IPS DF 6.9 (cell line): ENCODE measurements at places on chromosomes 4 and X.

GRCh38 chr4:2537011-2537830 lies 774 bp downstream of the FAM193A start:
- no peak for DNase-seq

GRCh38 chr4:138775489-138775888 lies 240.1 kb upstream of the NOCT start:
- no peak for DNase-seq

- DNase-seq = no peak
Measured at GRCh38 chr4:86242677-86243076, 117.2 kb downstream of the MAPK10 start.

GRCh38 chrX:18725310-18725943 lies 18.0 kb downstream of the PPEF1 start:
- no peak for DNase-seq

DNA sequence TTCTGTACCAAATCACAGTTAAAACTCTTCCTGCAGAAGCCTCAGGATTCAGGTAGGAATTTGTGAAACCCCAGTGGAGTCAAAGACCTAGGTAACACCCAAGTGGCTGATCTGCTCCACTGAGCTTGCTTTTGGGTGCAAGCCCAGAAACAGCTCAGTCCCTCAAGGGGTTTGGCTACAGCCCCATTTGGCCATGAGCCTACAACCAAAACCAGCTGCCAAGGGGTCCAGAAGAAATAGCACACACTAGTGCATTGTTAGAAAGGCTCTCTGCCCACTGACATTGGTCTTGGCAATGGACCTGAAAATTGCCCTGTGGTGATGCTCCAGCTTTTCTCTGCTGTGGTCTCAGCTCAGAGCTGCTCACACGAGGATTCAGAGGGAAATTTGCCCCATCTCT lies 577.4 kb upstream of the INTU start:
- no peak for DNase-seq

- no peak for DNase-seq
Measured at GRCh38 chr4:30867427-30867826, 147.3 kb downstream of the PCDH7 start.

DNA sequence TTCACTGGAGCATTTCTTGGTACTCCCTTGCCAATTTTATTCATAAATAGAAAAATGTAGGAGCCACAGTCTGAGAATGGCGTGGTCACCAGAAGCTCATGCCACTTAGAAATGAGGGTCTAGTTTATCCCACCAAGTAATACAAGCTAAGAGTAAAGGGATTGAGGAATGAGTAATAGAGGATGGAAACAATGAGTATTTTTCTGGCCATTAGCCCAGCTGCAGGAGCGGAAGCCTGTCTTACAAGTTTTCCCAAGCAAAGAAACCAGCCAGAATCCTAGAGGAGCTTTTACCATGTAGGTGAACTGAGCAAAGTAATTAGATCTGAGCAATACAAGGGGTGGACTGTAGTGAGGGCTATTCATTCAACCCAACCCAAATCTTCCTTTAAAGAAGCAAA lies 160.7 kb upstream of the NPY2R start:
- DNase-seq = no peak

- DNase-seq = no peak
Measured at GRCh38 chrX:44106864-44107263, 133.7 kb upstream of the NDP start.

DNA sequence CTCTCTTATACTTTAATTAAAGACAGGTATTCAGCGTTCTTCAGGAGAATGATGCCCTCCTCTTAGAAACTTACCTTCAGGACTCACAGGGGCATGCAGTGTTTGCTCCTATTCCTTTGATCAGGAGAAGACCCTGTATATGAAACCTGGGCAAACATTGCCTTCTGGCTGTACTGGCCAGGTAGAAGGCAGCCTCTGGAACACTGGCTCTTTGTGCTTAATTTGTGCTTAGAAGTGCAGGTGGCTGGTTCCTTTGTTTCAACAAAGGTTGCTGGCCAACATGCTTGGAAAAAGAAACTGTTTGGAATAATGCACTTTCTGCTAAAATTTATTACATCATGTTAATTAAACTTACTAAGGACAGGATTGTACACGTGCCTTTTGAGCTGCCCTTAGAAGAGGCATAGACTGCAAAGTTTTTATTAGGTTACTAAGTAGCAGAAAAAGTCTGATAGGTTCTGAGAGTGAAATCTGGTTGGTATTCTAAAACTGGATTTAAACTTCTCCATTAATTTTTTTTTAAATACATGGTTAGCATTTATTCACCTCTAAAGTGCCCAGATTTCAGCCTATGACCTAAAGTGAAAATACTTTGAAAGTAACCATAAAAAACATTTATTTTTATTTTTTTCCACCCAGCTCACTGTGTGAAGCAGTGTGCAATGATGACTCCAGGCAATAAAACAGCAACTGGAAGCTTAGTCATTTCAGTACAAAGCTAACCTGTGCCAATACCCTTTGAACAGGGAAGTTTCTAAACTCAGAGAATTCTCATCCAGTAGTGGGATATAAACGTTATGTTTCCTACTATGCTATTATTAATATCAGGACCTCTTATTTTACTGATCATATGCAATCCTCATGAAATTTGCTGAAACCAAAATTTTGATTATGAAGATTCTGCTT lies 11.3 kb downstream of the RASSF6 start:
- no peak for DNase-seq

- no peak for DNase-seq
Measured at GRCh38 chr4:81314897-81315470, 100.0 kb upstream of the PRKG2 start.

GRCh38 chrX:10190367-10190766 lies 33.6 kb downstream of the CLCN4 start:
- no peak for DNase-seq

- DNase-seq = no peak
Measured at GRCh38 chrX:151153086-151153485, 23.3 kb upstream of the GPR50 start.

DNA sequence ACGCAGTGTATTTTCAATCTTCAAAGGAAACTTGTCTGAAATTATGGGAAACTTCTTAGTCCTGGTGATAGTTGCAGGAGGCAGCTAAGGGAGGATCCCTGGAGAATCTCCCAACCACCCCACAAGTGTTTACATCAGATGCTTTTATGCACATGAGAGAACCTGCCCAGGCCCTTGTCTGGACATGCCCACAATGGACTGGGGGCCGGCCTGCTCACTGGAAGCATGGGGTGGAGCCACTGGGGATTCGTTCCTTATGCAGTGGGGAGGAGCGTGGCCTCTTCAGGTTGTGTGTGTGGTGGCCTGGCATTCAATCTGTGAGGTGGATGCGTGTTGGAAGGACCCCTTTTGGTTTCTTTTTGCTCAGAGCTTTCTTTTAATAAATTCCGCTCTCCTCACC lies 398.7 kb upstream of the PPP1R2C start:
- no peak for DNase-seq

DNA sequence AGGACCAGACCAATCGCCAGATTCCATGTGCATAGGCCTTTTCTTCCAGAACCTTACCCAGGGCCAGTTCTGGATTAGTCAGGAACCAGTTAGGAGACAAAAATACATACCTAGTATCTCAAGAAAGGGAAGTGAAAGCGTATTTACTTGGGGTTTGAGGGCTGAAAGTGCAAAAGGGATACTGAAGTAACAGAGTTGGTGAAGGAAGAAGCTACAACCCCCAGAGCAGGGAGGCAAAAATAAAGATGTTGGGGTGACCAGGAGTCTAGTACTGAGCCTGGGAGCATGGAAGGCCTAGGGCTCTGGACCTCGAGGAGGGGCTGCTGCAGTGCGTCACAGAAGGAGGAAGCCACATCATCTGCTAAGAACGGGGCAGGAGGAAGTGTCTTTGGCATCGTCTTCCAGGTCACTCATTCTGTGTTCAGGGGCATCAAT lies 38.3 kb downstream of the TKTL1 start:
- DNase-seq = no peak

DNA sequence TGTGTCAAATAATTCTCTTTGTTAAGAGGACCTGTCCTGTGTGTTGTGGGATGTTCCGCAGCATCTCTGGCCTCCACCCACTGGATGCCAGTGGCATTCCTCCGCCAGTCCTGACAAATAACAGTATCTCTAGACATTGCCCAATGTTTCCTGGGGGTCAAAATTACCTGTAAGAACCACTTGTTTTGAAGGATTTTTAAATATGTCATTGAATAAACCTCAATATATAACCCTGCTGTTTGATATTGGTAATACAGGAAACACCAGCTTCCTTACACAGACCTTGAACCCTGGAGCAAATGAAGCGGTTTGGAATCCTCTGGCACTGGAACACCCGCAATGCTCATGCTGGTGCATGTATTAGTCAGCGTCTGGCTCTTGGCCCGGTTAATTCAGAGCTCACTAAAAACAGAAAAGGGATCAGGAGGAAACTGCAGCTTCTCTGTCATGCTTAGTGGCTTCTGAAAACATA lies 101.3 kb downstream of the TBL1X start:
- DNase-seq = no peak
